Activated CD4-positive, alpha-beta memory T cell treated with anti-CD3 and anti-CD28 coated beads, Interleukin-2, amount 10 ng/mL, durations not matched to agents 7 days and 5 days (primary cell): ENCODE measurements at places on chromosomes 3 and 15. TPM values are rescaled to one million over a fixed set of nuclear protein-coding genes. Genes with fewer than 3 reads are reported as not detected.

GRCh38 chr3:134311693-134312071, 61.0 kb upstream of the RYK start:
- DNase-seq = no peak

- no peak for DNase-seq
Observed at GRCh38 chr3:108053067-108053466, 37.8 kb downstream of the CD47 start.

Gene AADACL2
- total RNA-seq = not detected

DNA sequence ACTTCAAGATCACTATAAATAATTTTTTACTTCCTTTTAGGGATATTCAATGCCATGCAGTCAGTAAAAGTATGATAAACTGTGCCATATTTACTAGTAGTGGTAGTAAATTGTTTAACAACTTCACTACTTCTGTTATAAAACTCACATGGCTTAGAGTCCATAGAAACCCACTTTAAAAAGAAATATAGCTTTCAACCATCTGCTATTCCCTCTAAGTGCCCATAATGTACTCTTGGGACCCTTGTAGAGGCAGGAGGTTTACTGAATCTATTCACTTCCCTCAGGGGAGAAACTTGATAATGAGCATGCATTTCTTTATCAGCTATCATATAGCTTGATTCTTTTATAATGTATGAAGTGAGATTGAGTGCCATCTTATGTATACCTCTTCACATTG, 1448.4 kb upstream of the ALCAM start:
- DNase-seq = no peak

DNA sequence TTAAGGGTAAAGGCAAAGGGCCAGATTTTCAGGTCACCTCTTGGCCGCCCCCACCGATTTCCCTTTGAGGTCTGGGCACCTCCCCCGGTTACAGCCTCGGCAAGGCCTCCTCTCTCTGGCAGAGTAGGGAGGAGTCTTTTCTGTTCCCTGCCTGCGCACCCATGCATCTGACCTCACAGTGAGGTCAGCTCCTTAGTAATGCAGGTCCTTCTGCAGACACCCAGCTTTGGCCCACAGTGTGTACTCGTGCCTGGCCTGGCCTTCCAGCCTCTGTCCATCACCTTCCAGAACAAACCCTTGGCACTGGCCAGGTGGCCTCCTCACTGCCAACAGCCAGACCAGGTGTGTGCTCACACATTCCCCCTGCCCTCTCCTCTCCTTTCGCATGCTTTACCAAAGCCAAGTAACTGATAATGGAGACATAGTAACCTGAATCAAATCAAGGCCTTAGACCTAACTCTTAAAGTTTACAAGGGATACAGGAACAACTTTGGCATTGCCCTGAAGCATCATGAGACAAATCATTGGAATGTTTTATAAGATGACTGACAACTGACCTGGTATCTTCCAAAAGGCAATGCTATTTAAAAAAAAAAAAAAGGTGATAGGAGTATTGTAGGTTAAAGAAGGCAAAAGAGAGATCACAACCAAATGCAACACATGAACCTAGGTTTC, 61.3 kb downstream of the CORO2B start:
- DNase-seq = no peak

GRCh38 chr15:96838081-96838480, 507.6 kb downstream of the NR2F2 start:
- no peak for DNase-seq

DNA sequence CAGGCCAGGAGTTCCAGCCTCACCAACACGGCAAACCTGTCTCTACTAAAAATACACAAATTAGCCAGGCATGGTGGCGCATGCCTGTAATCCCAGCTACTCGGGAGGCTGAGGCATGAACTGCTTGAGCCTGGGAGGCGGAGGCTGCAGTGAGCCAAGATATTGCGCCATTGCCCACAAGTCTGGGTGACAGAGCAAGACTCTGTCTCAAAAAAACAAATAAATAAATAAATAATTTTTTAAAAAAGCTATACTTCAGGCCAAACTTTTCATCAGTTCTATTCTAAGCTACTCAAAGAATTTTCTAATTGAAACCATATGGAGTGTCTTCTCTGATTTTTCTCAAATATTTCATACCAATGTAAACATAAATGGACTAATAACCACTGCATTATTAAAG, 43.5 kb downstream of the PHC3 start:
- DNase-seq = no peak
